ENCODE measurements at places on chromosomes 12 and 14.

DNA sequence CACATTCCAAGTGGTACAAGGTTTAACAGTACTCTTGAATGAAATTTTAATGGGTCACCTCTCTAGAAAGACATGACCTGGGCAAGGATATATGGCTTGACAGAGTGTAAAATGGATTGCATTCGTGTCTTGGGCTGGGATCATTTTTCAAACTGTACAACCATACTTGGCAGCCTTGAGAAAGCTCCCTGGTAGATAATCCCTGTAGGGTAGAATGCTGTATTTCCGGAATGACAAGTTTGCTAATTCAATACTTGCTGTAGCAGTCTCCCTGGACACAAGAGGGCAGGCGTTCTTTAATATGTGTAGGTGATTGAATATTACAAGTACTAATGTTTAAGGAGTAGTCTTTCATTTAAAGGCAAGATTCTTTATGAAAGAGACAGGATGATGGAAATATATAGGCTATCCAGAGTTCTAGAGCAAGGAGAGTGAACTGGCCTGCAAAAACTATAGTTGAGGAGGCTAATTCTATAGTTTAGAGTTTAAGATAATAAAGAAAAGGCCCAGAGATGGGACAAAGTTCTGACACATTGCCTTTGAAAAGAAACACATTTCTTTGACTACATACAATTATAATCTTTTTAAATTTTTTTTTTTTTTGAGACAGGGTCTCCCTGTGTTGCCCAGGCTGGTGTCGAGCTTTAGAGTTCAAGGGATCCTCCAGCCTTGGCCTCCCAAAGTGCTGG is 53.4 kb downstream of the PLBD1 start:
- no peak overlapping the region for H3K4me3 ChIP-seq
- no peaks in the 10 kb centered on the region for H3K27me3 ChIP-seq
- DNase-seq: no peak
- H3K4me1 ChIP-seq: no peaks in the 10 kb centered on the region
- H3K36me3 ChIP-seq: no peaks in the 10 kb centered on the region
- H3K27ac ChIP-seq: no peak overlapping the region

DNA sequence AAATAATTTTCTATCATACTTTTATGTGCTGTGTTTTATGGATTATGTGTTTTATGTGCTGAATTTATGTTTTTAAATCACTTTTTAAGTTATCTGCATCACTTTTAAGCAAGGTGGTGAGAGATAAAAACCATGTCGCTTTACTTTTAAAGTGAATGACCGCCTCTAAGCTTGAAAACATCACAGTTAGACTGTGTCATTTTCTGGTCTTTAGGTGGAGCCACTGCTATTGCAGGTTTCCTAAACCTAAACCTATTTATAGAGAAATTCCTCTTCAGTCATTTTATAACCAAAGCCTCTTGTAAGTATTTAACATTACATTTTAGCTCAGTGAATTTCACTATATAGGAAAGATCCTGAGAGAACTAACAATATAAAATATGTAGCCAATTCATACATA is 21.0 kb upstream of the MDM2 start:
- H3K27ac ChIP-seq: no peak overlapping the region
- no peak for DNase-seq
- H3K4me1 ChIP-seq: no peaks in the 10 kb centered on the region
- no peaks in the 10 kb centered on the region for H3K27me3 ChIP-seq
- no peak overlapping the region for H3K4me3 ChIP-seq

GRCh38 chr14:72254202-72254936 is 322.1 kb downstream of the RGS6 start:
- H3K27ac ChIP-seq: no peak overlapping the region
- H3K4me1 ChIP-seq: peaks cover 1% of the 10 kb centered on the region
- DNase-seq: no peak
- H3K36me3 ChIP-seq: no peaks in the 10 kb centered on the region

GRCh38 chr12:119659289-119659897 is 8.5 kb upstream of the PRKAB1 start:
- no peak overlapping the region for H3K4me3 ChIP-seq
- H3K4me1 ChIP-seq: no peaks in the 10 kb centered on the region
- H3K27me3 ChIP-seq: no peaks in the 10 kb centered on the region
- H3K27ac ChIP-seq: no peak overlapping the region

- no peaks in the 10 kb centered on the region for H3K36me3 ChIP-seq
- no peak overlapping the region for H3K4me3 ChIP-seq
- no peaks in the 10 kb centered on the region for H3K4me1 ChIP-seq
- H3K27me3 ChIP-seq: no peaks in the 10 kb centered on the region
Observed at GRCh38 chr12:34393821-34394150, 371.5 kb downstream of the ALG10 start.

GRCh38 chr14:33563191-33563900 is 387.5 kb downstream of the EGLN3 start:
- DNase-seq: no peak
- H3K27me3 ChIP-seq: no peaks in the 10 kb centered on the region
- peaks cover 6% of the 10 kb centered on the region for H3K36me3 ChIP-seq
- peaks cover 6% of the 10 kb centered on the region for H3K4me1 ChIP-seq

- peaks cover 1% of the 10 kb centered on the region for H3K4me1 ChIP-seq
- H3K4me3 ChIP-seq: no peak overlapping the region
- no peak overlapping the region for H3K27ac ChIP-seq
- peaks cover 11% of the 10 kb centered on the region for H3K27me3 ChIP-seq
Observed at GRCh38 chr12:6420364-6420763, 24.4 kb upstream of the CD27 start.

DNA sequence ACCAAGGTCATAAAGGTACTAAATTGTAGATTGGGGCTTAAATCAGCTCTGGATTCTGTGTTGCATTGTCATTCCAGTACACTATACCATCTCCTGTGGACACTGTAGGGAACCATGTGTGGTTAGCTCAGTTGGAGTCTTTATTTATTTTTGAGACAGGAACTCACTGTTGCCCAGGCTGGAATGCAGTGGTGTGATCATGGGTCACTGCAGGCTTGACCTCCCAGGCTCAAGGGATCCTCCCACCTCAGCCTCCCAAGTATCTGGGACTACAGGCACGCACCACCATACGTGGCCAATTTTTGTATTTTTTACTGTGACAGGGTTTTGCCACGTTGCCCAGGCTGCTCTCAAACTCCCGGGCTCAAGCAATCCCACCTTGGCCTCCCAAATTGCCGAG is 6.7 kb downstream of the PAPOLA start:
- DNase-seq: no peak
- H3K27me3 ChIP-seq: no peaks in the 10 kb centered on the region
- H3K27ac ChIP-seq: no peak overlapping the region
- peaks cover 2% of the 10 kb centered on the region for H3K36me3 ChIP-seq

- no peaks in the 10 kb centered on the region for H3K4me1 ChIP-seq
- no peak for DNase-seq
- H3K36me3 ChIP-seq: no peaks in the 10 kb centered on the region
- H3K27ac ChIP-seq: no peak overlapping the region
Observed at GRCh38 chr12:68890701-68891113, 42.3 kb downstream of the CPM start.

- no peaks in the 10 kb centered on the region for H3K27me3 ChIP-seq
- H3K4me3 ChIP-seq: no peak overlapping the region
- no peak for DNase-seq
- H3K36me3 ChIP-seq: no peaks in the 10 kb centered on the region
Observed at GRCh38 chr12:16669756-16670155, 63.8 kb upstream of the LMO3 start.

Data from neuronal stem cell (in vitro differentiated cells).